ENCODE measurements at places on chromosomes 11 and 22.

DNA sequence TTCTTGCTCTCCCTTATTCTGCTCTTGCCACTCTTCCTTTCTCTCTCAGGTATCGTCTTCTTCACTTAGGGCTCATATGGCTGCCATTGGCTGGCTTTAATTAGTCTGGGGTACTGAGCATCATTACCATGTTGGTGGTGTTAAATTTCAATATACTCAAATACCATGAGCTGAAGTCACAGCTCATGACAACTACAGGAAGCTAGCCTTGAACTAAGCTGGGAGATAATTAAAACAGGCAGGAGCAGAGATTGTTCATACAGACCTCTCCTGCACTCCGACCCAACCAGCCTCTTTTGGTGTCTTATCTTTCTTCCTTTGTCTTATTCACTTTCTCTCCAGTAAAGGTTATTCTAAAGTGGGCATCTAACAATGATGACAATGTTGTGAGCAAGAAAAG, 130.9 kb upstream of the BLID start:
- DNase-seq, result no peak

GRCh38 chr11:28537822-28538221, 429.6 kb downstream of the METTL15 start:
- no peak for DNase-seq

DNA sequence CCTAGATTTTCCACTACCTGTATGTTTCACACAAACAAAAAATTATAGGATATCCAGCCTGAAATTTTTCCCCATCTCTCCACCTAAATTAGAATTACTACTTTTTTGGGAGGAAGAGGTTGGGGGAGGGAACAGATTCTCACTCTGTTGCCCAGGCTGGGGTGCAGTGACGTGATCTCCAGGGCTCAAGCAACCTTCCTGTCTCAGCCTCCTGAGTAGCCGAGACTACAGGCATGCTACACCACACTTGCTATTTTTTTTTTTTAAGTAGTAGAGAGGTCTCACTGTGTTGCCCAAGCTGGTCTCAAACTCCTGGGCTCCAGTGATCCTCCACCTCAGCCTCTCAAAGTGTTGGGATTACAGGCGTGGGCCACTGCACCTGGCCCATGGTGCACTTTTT, 9.5 kb downstream of the JAML start:
- no peak for DNase-seq

GRCh38 chr11:127733552-127733951, 733.0 kb upstream of the KIRREL3 start:
- no peak for DNase-seq

DNA sequence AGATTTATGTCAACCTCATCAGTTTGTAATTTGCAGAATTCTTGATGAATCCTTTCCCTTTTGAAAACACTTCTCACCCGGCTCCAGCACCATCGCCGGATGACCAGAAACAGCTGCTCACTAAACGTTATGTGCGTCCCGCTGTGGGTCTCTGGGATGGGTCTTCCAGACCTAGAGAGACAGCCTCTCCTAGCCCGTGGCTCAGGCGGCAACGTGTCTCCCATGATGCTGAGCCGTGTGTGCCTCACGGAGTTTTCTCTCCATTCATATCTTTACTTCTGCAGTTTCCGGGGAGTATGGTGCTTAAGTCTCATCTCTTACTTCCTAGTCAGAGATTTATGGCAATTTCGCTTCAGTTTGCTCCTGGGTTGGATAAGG, 25.0 kb upstream of the ACR start:
- no peak for DNase-seq

GRCh38 chr11:5267033-5267563, 2.6 kb downstream of the HBE1 start:
- DNase-seq, result no peak

GRCh38 chr11:122098261-122098980, 17.6 kb downstream of the BLID start:
- no peak for DNase-seq

DNA sequence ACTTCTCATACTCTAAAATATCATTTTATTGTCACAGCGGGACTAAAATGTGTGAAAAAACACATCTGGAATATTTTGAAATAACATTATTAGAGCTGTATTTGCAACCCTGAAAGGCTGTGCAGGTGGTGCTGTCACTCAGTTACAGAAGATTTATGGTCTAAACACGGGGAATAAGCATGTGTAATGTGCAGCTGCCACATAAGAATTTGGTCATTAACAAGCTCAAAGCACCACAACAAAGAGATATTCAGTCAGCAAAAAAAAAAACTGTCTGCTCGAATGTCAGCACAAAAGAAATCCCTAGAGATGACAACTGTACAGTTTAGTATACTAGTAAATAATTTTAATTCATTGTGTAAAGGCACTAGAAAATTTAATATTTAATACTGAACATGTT, 31.3 kb downstream of the TMEM123 start:
- peak; percentile 39 for DNase-seq

DNA sequence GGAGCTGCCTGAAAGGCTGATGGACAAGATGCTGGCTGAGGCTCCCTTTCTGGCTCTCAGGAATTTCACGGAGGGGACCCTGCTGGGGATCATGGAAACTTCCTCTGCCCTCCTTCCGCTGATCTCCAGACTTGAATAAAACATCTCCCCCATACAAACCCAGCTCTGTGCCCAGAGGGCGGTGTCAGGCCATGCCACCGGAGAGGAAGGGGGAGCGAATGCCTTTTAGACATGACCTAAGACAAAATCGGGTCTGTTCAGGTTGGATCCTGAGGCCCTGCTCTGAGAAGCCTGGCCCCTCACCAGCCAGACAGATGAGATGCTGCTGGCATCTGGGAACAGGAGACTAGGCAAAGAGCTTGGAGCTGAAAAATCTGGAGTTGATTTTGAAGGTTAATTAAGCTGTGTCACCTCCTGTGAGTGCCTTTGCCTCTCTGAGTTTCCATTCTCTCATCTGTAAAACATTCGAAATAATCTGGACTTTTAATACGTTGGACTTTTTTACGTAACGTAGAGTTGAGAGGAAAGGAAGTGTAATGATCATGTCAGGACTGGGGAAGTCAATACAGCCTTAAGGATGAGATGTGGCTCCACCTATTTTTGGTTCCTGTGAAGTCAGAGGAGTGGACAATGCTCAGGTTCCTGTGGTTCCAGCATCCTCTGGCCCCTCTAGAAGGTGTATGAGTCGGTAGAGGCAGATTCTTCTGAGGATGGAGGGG, 163.6 kb downstream of the ST3GAL4 start:
- DNase-seq, result no peak

- DNase-seq, result no peak
These were observed 1.3 kb downstream of the WEE1 start for GRCh38 chr11:9574622-9575259.

DNA sequence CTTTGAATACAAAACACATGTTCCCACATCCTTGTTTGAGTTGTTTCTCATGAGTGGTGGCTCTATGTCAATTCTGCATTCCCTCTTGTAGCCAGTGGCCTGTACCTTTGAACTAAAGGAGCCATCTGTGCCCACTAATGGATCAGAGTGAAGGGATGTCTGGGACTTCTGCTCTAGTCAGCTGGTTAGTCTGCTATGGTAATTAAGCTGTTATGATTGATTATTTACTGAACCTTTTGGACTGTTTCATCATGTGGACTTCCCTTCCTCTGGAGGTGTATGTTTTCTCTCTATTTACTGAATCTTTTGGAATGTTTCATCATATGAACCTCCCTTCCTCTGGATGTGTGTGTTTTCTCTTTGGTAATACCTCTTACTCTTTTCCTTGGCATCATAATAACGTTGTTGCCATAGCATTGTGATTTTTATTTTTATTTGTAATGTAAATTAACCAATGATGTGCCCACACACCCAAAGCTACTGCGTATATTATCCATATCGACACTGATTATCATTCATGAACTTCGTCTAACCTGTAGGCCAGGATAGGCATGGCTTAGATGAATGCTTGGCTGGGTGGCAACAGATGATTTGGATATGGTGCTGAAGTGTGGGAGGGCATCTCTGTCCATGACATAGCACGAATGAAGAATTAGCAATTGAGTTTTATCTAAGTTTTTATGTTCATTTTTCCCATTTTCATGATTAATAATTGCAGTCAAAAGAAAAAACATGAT, 112.3 kb upstream of the SORL1-AS1 start:
- no peak for DNase-seq

DNA sequence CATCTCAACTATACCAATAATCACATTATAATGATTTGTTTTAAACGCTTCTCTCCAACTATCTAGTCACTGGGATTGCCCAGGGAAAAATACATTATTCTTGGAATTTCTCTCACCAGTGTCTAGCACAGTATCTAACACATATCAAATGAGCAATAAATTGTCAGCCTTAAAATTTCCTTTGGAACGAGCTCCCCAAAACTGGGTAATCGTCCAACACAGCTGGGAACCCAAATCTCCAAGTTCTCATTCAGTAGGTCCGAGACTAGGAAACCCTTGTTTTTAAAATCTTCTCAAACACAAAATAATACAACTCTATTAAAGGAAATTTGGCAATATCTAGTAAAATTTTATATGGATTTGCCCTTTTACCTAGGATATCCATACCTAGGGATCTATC, 327.8 kb upstream of the ARHGAP42 start:
- DNase-seq, result no peak

DNA sequence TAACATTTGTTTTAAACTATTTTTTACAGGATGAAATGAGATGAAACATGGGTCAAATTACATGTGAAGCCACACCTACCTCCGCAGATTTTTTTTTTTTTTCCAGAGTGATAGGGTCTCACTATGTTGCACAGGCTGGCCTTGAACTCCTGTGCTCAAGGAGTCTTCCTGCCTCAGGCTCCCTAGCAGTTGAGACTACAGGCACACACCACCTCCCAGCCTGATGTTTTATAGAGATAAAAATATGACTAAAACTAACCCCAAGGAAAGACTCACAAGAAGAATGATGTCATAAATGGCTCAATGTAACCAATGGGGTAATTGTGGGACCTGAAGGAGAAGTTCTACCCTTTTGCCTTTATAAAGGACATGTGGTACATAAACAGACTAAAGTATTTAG, 52.3 kb upstream of the SOX6 start:
- no peak for DNase-seq

GRCh38 chr11:44611088-44611487, 45.6 kb downstream of the CD82 start:
- DNase-seq, result no peak

DNA sequence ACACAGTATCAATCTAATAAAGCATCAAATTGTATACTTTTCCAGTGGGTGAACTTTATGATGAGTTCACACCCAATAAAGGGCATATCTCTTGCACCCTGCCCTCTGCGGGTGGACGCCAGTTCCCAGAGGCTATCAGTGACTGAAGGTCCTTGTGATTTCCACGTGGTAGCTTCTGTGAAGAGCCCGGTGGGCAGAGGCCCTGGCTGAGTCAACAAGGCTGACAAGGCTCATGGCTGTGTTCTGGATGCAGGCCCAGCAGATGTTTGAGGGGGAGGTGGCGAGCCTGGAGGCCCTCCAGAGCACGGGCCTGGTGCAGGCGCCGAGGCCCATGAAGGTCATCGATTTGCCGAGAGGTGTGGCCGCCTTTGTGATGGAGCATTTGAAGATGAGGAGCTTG, 71.4 kb downstream of the PIWIL3 start:
- no peak for DNase-seq

DNA sequence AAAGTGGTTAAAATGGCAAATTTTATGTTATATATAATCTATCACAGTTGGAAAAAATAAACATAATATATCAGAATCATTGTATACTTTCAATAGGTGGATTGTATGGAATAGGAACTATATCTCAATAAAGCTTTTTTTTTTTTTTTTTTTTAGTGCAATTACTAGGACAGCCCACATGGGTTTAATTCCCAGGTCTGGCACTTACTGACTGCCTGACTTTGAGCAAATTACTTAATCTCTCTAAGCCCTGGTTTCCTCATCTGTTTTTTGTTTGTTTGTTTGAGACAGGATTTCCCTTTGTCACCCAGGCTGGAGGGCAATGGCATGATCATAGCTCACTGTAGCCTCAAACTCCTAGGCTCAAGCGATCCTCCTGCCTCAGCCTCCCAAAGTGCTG, 26.1 kb upstream of the BAIAP2L2 start:
- DNase-seq, result no peak

GRCh38 chr11:57649826-57650738, at the start of gene YPEL4:
TSS of gene YPEL4 (minus strand) at chr11:57649912. CDS start at chr11:57647107, 2,805 bp downstream.
- no peak for DNase-seq

GRCh38 chr11:95088946-95089619, 563 bp upstream of the ENDOD1 start:
- no peak for DNase-seq

GRCh38 chr11:792873-793272, 3.0 kb upstream of the CEND1 start:
- no peak for DNase-seq

DNA sequence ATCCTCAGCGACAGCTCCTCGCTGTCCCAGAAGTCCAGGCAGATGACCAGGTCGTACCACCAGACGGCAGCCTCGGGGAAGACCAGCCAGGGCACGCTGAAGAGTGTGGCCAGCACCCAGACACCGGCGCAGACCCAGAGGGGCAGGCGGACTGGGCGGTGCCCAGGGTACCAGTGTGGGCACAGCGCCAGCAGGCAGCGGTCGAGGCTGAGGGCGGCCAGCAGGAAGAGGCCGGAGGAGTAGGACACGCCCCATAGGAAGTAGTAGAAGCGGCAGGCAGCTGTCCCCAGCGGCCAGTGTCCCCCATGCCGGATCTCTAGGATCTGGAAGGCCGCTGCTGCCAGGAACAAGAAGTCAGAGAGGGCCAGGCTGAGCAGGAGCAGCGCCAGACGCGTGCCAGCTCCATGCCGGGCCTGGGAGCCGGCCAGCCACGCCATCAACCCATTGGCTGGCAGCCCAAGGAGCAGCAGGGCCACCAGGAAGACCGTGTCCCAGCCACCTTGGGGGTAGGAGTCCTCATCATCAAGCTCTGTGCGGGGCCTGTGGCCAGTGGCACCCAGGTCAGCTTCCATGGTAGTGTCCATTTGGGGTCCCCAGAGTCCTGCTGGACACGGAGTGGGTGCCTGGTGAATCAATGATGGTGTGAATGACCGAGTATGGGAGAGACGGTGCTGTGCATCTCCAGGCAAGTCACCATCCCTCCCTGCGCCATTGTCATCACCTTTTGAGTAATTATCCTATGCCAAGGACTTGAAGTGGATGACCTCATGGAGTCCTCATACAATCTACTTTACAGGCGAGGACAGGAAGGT, at the start of gene GPR152:
Gene GPR152, minus strand, starts transcription at position 589 of the 812 bp plus-strand sequence. Its CDS starts 5 bp downstream, at position 584.
- DNase-seq, result no peak

DNA sequence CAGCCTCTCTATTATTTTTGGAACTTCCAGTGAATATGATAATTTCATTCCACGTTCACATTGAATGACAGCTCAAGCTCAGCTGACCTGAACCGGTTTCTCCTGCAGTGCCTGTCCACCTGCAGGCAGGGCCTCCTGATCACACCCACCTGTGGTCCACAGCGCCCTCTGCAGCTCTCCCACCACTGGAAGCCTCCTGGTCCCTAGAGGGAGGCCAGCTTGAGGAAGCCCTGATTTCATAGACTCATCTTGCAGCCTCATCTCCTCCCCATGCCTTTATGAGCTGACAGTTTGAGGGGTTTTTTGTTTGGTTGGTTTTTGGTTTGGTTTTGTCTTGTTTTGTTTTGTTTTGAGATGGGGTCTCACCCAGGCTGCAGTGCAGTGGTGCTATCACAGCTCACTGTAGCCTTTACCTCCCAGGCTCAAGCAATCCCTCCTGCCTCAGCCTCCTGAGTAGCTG, 29.9 kb upstream of the MALAT1 start:
- no peak for DNase-seq

GRCh38 chr11:34439610-34440198, 970 bp downstream of the CAT start:
- no peak for DNase-seq

Data from NCI-H187 treated with DMSO at 0.1 percent for 48 hours (cell line).